Myocyte (in vitro differentiated cells): ENCODE measurements at places on chromosomes 12 and 14. TPM values are rescaled to one million over a fixed set of nuclear protein-coding genes. Genes with fewer than 3 reads are reported as not detected.

The CAPZA3 gene
- total RNA-seq, result not detected in 2 replicates

The NEMF gene
- 58.2 and 72.9 TPM in 2 replicates for total RNA-seq

The SCN8A gene
- 7.4 and 13.7 TPM in 2 replicates for total RNA-seq

The RNF212B gene
- not detected in 2 replicates for total RNA-seq

The KLRD1 gene
- total RNA-seq, result under 0.01 and 0.03 TPM in 2 replicates

The UBE3B gene
- total RNA-seq, result 47.3 and 53.0 TPM in 2 replicates

The C14orf132 gene
- 30.2 and 35.7 TPM in 2 replicates for total RNA-seq

The RABGGTA gene
- 26.3 TPM in 2 replicates for total RNA-seq

The MANSC4 gene
- not detected in 2 replicates for total RNA-seq

The FOXG1 gene
- total RNA-seq, result not detected in 2 replicates

The PLEKHA5 gene
- total RNA-seq, result 15.8 and 19.5 TPM in 2 replicates

The LRRC10 gene
- not detected in 2 replicates for total RNA-seq

The RIMBP2 gene
- total RNA-seq, result not detected in 2 replicates

The ZC2HC1C gene
- 0.52 and 1.6 TPM in 2 replicates for total RNA-seq

The MYO1A gene
- total RNA-seq, result not detected in 2 replicates

The CLMN gene
- total RNA-seq, result 0.52 and 0.99 TPM in 2 replicates

The RAB15 gene
- 93.6 and 148 TPM in 2 replicates for total RNA-seq

The DBX2 gene
- not detected in 2 replicates for total RNA-seq

The NRXN3 gene
- 0.05 and 0.16 TPM in 2 replicates for total RNA-seq

The POU6F1 gene
- 5.1 and 5.3 TPM in 2 replicates for total RNA-seq

The ARMH4 gene
- total RNA-seq, result 1.1 and 1.4 TPM in 2 replicates

The PTPRQ gene
- 0.47 and 0.72 TPM in 2 replicates for total RNA-seq

The AICDA gene
- total RNA-seq, result 0.43 TPM in 1 of 2 replicates, not detected in the other

The PTPRR gene
- 12.7 and 15.5 TPM in 2 replicates for total RNA-seq
